ENCODE measurements at places on chromosomes 5 and 9. TPM values are rescaled to one million over a fixed set of nuclear protein-coding genes. Genes with fewer than 3 reads are reported as not detected.

CYSRT1 gene
- total RNA-seq, result 0.59 TPM

DNA sequence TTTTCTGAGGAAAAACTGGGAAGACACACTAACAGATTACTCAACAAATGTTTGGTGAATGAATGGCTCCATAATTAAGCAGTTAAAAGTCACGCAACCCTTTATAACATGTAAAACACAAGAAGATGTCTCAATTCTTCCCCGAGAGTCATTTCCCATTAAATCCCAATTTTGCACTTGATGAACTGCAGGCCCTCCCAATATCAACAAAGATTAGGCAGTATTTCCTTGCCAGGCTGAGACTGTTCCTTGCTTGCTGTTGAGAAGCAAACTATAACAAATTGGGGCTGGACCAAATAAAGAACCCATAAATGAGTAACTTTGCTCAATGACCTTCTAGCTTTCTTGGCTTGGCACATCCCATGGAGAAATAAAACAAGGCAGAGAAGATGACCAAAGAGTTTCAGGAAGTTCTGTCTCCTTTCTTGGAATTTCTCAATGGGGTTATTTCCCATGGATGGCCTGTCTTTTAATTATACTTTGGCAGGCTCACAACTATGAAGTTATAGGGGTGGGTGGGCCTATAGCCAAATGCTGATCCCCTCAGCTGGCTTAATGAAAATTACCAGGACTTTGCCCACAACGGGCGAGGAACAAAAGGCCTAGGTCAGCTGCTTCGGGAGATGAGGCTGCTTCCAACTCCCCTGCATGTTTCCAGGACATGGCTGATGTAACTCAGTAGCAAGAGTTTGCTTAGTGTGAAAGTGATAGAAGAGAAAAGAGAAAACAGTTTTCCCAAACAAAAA is 243.1 kb upstream of the RFX3 start:
- H3K27me3 ChIP-seq, result no peaks in the 10 kb centered on the region
- no peak for DNase-seq

- peaks cover 2% of the 10 kb centered on the region for H3K36me3 ChIP-seq
- H3K4me1 ChIP-seq, result peaks cover 71% of the 10 kb centered on the region
- H3K27ac ChIP-seq, result peak overlapping the region; percentile 70
- H3K4me3 ChIP-seq, result peak overlapping the region; percentile 14
- no peak for DNase-seq
Observed at GRCh38 chr9:134396825-134397224, 70.6 kb downstream of the RXRA start.

DNA sequence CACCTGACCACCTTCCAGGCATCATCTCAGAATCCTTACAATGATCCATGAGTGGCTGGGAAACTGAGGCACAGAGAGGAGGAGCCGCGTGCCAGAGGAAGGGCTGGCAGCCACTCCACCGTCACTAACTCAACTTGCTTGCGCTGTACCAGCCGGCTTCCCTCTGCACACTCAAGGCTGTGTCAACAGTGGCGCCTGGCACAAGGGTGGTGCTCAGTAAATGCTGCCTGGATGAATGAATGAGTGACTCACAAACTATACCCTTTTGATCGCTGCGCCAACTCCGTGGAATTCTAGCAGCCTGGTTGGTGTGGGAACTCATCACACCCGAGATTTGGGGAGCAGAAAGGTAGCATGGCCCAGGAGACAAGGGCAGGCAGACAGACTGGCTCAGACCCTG is 21.9 kb downstream of the PRRX2 start:
- H3K36me3 ChIP-seq, result no peaks in the 10 kb centered on the region
- H3K27ac ChIP-seq, result no peak overlapping the region
- H3K27me3 ChIP-seq, result peaks cover under 1% of the 10 kb centered on the region
- DNase-seq, result no peak

DNA sequence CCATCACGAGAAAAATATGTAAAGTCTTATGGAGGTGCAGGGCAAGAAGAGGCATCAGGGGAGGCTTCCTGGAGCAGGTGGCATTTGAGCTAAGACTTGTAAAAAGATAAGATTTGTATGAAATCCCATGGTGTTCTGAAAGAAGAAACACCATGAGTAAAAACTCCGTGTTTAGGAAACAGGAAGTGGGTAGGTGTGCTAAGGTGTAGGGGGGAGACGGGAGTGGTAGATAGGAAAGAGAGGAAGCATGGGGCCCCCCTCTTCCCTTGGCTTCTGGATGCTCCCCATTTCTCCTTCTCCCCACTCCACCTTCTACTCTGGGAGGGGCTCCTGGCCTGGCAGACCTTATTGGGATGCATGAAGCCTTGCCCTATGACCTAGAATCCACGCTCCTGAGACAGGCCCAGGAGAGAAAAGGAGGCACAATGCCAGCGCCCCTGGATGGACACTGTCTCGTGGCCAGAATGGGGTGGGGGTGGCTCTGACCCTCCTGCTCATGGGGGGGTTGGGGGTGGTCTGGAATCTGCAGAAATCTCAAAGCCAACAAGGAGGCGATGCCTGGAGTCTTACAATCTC is 103.6 kb downstream of the GTF3C4 start:
- no peaks in the 10 kb centered on the region for H3K36me3 ChIP-seq
- H3K4me3 ChIP-seq, result no peak overlapping the region
- peaks cover 6% of the 10 kb centered on the region for H3K4me1 ChIP-seq

GRCh38 chr5:30324083-30324482 is 869.4 kb upstream of the CDH6 start:
- no peak for DNase-seq
- H3K27ac ChIP-seq, result no peak overlapping the region
- no peak overlapping the region for H3K4me3 ChIP-seq
- no peaks in the 10 kb centered on the region for H3K36me3 ChIP-seq
- no peaks in the 10 kb centered on the region for H3K4me1 ChIP-seq

DNA sequence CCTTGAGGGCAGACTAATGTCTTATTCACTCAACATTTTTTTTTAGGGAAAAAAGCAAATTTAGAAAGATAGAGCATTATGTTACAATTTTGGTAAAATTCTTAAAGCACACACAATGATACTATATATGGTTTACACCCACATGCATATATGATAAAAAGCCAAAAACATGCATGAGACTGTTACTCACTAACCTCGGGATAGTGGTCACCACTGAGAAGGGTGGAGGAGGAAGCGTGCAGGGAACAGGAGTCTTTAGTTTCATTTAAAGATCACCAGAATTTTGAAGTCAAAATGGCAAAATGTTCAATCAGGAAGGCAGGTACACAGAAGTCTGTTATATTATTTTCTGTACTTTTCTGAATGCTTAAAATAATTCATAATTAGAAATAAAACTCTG is 9.2 kb downstream of the ARL15 start:
- no peaks in the 10 kb centered on the region for H3K27me3 ChIP-seq
- no peak overlapping the region for H3K4me3 ChIP-seq
- no peaks in the 10 kb centered on the region for H3K36me3 ChIP-seq
- DNase-seq, result no peak
- peaks cover 49% of the 10 kb centered on the region for H3K4me1 ChIP-seq
- no peak overlapping the region for H3K27ac ChIP-seq

GRCh38 chr5:60143942-60144549 is 250.5 kb upstream of the PDE4D start:
- no peaks in the 10 kb centered on the region for H3K36me3 ChIP-seq
- DNase-seq, result no peak
- no peaks in the 10 kb centered on the region for H3K27me3 ChIP-seq
- no peaks in the 10 kb centered on the region for H3K4me1 ChIP-seq

Data from lower lobe of right lung (tissue), 2 donors.